Renal cortical epithelial cell (primary cell): ENCODE measurements at places on chromosomes 5 and 9. TPM values are rescaled to one million over a fixed set of nuclear protein-coding genes. Genes with fewer than 3 reads are reported as not detected.

The SPINK6 gene
- total RNA-seq: not detected in 2 replicates

The SPINK4 gene
- not detected in 2 replicates for total RNA-seq

The PKD2L2 gene
- total RNA-seq: 0.05 TPM in 1 of 2 replicates, not detected in the other

The C9orf50 gene
- total RNA-seq: 0.05 TPM in 1 of 2 replicates, not detected in the other

The GRM6 gene
- total RNA-seq: not detected in 2 replicates

The ZDHHC11B gene
- total RNA-seq: not detected in 2 replicates

The CD14 gene
- 5.3 TPM in 1 of 2 replicates, not detected in the other for total RNA-seq

The CD74 gene
- total RNA-seq: 25.4 and 42.5 TPM in 2 replicates

The BRINP1 gene
- total RNA-seq: 1.5 and 7.5 TPM in 2 replicates

The SLC4A9 gene
- total RNA-seq: not detected in 2 replicates

The KIAA0825 gene
- total RNA-seq: 3.3 and 10.8 TPM in 2 replicates

The FAM200C gene
- 2.6 and 4.3 TPM in 2 replicates for total RNA-seq

The ARL14EPL gene
- 0.20 TPM in 1 of 2 replicates, not detected in the other for total RNA-seq

The C9orf153 gene
- 0.15 TPM in 1 of 2 replicates, not detected in the other for total RNA-seq

The ECM2 gene
- 0.20 TPM in 1 of 2 replicates, not detected in the other for total RNA-seq

The FOXI1 gene
- total RNA-seq: not detected in 2 replicates

The PCDHB11 gene
- total RNA-seq: 0.17 and 1.6 TPM in 2 replicates

The LIX1 gene
- 0.17 and 1.2 TPM in 2 replicates for total RNA-seq

The MCTP1 gene
- 8.3 and 22.3 TPM in 2 replicates for total RNA-seq

The FBP1 gene
- total RNA-seq: 0.10 and 2.3 TPM in 2 replicates

The SHOC1 gene
- total RNA-seq: 0.30 TPM in 1 of 2 replicates, not detected in the other

The ACTBL2 gene
- 5.6 and 8.0 TPM in 2 replicates for total RNA-seq

The TNC gene
- 215 and 425 TPM in 2 replicates for total RNA-seq

The ELL2 gene
- 31.1 and 38.6 TPM in 2 replicates for total RNA-seq

The BASP1 gene
- 79.5 and 82.6 TPM in 2 replicates for total RNA-seq

The NKD2 gene
- total RNA-seq: 0.10 TPM in 1 of 2 replicates, not detected in the other

The FOCAD gene
- total RNA-seq: 53.5 and 118 TPM in 2 replicates

The ARHGEF37 gene
- 10.2 and 10.8 TPM in 2 replicates for total RNA-seq

The LECT2 gene
- total RNA-seq: not detected in 2 replicates

The GGTA1 gene
- total RNA-seq: not detected in 2 replicates

The SLC22A4 gene
- total RNA-seq: 1.6 and 8.9 TPM in 2 replicates

The SPATA31A3 gene
- total RNA-seq: not detected in 2 replicates

The PCA3 gene
- total RNA-seq: 0.05 TPM in 1 of 2 replicates, not detected in the other

The CARD9 gene
- 0.52 and 1.5 TPM in 2 replicates for total RNA-seq
